Activated CD8-positive, alpha-beta memory T cell treated with anti-CD3 and anti-CD28 coated beads, Interleukin-2, amount 10 ng/mL, durations not matched to agents 7 days and 5 days (primary cell): ENCODE measurements at places on chromosomes 13 and 19. TPM values are rescaled to one million over a fixed set of nuclear protein-coding genes. Genes with fewer than 3 reads are reported as not detected.
A peak's percentile ranks its signal among the peaks of the same experiment; 100 is the strongest.

DNA sequence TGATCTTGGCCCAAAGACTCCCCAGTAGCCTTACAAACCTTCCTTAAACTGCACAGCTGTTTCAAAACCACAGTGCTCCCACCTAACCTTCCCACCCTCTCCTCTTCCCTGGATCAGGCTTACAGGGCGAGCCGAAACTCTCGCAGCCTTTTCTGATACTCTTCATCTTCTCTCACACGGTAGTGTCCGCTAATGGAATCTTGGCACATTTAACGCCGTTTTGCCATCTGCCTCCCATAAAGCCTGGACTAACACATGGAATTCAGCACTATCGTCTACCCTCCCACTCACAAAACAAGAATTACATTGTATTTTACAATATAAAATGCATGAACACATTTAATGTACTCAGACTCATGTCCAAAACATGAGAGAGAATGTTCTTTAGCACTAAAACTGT, 135.9 kb downstream of the RAP2A start:
- DNase-seq = no peak

DNA sequence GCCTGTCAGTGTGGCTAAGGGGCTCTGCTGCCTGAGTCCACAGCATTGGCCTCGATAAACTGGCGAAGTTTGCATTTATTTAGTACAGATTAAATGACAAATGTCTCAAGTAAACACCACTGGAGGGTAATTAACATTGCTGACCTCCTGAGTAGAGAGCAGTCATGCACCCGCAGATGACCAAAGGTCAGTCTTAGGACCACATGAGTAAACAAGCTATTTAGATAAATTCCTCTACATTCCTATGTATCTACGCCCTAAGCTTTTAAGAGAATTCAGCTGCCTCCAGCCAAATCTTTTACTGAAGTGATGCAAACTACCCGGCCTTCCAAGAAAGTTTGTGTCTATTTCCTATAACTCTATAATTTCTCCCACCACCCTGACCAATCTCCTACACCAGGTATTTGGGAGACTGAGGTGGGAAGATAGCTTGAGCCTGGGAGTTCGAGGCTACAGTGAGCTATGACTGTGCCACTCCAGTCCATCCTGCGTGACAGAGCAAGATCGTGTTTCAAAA, 22.9 kb downstream of the CD70 start:
- DNase-seq = no peak

GRCh38 chr13:50485979-50486935, 357.2 kb downstream of the DLEU7 start:
- no peak for DNase-seq

DNA sequence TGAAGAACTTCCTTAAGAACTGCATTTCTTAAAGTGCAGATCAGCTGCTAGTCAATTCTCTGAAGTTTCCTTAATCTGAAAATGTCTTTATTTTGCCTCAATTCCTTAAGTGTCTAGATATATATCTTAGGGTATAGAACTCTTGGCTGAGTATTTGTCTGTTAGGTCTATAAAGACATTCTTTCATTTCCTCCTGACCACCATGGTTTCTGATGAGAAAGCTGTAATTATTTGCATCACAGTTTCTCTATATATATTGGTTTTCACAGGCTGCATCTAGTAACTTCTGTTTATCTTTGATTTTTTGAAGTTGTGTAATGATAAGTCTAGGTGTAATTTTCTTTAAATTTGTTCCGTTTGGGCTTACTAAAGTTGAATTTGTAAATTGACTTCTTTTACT, 15.2 kb downstream of the NDFIP2 start:
- DNase-seq = no peak

- DNase-seq = no peak
These were observed 69.2 kb upstream of the KCTD15 start for GRCh38 chr19:33727331-33727998.

- DNase-seq = no peak
These were observed 152.5 kb upstream of the MAB21L1 start for GRCh38 chr13:35629026-35629425.

GRCh38 chr19:2040647-2041432, 10.2 kb downstream of the MKNK2 start:
- DNase-seq = no peak

GRCh38 chr19:38196245-38196837, 27.7 kb downstream of the DPF1 start:
- DNase-seq = no peak

GRCh38 chr13:47126432-47126831, 229.6 kb upstream of the HTR2A start:
- DNase-seq = no peak

- no peak for DNase-seq
These were observed 14.6 kb upstream of the USE1 start for GRCh38 chr19:17200408-17201079.

DNA sequence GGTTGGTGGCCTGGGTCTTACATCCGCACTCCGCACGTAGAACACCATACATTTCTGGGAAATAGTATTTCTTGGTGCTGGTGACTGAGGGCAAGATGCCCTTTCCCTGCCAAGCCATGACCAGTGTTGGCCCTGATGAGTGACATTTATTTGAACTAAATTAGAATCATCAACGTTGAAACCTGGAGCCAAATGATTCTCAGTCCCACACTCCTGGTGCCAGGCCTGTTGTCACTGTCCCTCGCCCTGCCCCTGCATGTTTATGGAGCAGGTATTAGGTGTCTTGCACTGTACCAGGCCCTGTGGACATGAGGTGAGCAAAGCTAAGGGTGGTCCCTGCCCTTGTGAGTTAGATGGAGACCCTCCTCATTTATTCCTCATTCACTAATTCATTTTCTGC, 5.8 kb downstream of the CHST8 start:
- DNase-seq = no peak

GRCh38 chr19:39356647-39357046, 14.4 kb downstream of the SAMD4B start:
- no peak for DNase-seq

- no peak for DNase-seq
These were observed 87.1 kb downstream of the GJA3 start for GRCh38 chr13:20073775-20074174.

DNA sequence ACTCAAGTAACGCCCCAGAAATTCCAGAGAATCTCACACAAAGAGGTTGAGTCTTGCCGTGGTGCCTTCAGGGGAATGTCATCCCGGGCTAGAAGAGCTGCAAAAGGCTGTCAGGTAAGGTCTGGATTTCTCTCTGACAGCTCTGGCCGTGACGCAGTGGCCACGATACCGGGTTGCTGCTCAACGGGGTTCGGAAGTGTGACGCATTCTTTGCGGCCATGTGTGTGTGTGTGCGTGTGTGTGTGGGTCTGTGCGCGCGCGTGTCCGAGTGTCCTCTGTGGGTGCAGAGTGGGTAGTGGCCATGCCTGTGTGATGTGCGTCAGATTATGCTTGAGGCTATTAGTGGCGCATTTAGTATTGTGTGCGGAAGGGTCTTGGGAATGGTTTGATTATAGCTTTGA, 306 bp downstream of the ZNF540 start:
- DNase-seq = peak; percentile 75

- DNase-seq = peak; percentile 58
These were observed 4.4 kb upstream of the ATP1A3 start for GRCh38 chr19:41998246-41999020.

- DNase-seq = peak; percentile 51
These were observed 42.5 kb downstream of the IRS2 start for GRCh38 chr13:109743706-109744453.

GRCh38 chr19:32895384-32895783, 25.8 kb upstream of the SLC7A9 start:
- DNase-seq = no peak

DNA sequence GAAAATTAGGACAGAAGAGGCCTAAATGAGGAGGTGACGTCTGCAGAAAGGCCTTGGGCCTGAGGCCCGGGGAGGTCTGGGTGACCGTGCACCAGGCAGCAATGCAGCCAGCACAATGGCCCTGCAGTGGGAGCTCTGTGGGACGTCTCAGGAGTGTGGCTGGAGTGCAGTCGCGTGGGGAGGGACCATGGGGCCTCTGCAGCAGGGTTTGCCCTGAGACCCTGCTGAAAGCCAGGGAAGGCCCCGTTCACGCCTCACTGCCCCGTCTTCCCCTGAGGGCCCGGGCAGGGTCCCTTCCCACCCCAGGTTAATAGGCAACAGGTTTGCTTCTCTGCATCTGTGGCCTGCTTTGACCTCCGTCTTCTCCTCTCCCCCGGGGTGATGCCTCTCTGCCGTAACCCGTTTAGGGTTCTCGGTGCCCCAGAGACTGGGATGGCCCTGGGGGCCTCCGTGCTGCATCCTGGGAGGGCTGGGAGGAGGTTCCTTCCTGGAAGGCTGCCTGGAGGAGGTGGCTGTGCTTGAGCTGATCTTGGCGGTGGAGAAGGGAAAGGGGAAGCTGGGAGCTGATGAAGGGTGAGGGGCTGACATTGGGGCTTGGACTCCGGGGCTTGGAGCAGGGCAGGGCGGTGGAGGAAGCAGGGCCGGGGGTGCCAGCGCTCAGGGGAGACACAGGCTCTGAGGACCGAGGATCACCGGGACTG, 9.7 kb downstream of the PALM start:
- no peak for DNase-seq

DNA sequence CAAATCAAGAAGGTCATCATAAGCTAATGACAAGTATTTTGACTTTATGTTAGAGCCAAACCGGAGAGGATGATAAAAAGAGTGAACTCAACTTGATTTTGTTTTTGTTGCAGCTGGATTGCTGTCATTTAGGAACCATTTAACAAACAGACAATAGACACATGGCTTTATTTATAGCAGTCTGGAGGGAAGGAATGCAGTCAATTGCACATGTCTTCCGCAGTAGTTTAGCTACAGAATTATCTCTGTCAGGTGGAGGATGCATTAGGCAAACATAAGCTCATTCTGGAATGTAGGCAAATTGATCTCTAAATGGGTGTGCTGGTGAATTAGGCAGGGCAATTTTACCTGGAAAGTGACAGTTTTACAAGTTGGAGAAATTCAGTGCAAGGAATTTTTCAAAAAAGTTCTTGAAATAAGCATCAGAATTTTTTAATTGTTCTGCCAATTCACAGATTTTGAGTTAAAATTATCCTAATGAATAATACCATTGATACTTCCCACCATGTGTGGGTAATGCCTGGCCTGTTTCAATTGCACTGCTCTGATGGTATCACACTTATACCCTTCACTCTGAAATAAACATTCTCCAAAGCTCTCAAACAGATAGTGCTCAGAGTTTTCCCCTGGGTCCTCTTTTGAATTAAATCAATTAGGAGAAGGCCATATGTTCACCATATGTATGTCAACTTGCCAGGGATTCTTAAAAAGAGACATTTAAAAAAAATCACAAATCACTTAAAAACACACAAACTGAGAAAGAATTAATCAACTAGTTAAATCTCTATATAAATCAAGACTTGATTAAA, 318.3 kb downstream of the NDFIP2 start:
- DNase-seq = no peak

DNA sequence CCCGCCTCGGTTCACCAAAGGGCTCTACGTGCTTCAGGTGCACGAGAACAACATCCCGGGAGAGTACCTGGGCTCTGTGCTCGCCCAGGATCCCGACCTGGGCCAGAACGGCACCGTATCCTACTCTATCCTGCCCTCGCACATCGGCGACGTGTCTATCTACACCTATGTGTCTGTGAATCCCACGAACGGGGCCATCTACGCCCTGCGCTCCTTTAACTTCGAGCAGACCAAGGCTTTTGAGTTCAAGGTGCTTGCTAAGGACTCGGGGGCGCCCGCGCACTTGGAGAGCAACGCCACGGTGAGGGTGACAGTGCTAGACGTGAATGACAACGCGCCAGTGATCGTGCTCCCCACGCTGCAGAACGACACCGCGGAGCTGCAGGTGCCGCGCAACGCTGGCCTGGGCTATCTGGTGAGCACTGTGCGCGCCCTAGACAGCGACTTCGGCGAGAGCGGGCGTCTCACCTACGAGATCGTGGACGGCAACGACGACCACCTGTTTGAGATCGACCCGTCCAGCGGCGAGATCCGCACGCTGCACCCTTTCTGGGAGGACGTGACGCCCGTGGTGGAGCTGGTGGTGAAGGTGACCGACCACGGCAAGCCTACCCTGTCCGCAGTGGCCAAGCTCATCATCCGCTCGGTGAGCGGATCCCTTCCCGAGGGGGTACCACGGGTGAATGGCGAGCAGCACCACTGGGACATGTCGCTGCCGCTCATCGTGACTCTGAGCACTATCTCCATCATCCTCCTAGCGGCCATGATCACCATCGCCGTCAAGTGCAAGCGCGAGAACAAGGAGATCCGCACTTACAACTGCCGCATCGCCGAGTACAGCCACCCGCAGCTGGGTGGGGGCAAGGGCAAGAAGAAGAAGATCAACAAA, 2.6 kb downstream of the PCDH17 start:
- no peak for DNase-seq

DNA sequence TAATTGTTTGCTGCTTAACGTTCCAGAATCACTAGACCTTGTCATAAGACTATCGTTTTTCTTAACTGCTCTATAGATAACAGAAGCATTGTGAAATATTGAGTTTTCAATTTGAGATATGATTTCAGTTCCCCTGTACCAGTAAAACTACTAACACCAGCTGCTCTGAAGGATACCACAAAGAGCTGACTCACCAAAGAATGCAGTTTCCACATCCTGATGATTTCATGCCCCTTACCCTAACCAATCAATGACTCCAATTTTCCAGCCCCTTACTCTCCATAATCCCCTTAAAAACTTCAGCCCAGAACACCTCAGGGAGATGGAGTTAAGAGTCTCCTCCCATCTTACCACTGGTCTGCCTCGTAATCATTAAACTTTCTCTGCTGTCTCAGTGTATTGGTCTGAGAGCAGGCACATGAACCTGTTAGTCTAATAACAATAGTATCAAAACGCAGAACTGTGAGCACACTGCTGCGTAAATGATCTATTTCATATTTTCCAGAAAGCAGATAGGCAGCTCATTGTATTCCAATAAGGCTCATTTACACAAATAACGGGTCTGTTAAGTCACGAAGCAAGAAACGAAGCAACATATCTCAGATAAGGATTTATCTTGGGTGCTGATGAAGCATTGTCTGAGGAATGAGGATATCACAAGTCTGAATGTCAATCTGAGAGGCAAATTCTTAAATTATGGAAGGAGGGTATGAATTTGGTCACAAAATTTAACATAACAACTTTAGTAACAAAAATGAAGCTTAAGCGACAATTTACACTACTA, 14.1 kb upstream of the CCNA1 start:
- DNase-seq = no peak

TMEM238 gene
- total RNA-seq = 23.0 TPM

KASH5 gene
- total RNA-seq = not detected

C1QTNF9B gene
- total RNA-seq = not detected

ISYNA1 gene
- total RNA-seq = 30.0 TPM

TSEN34 gene
- total RNA-seq = 11.4 TPM

ADPRHL1 gene
- 1.3 TPM for total RNA-seq

DCT gene
- not detected for total RNA-seq

ZNF549 gene
- 6.6 TPM for total RNA-seq

PRX gene
- 1.1 TPM for total RNA-seq

PSG1 gene
- not detected for total RNA-seq

MOB3A gene
- total RNA-seq = 200 TPM
